Prostate gland (tissue), 2 donors: ENCODE measurements at places on chromosomes 16 and 17. TPM values are rescaled to one million over a fixed set of nuclear protein-coding genes. Genes with fewer than 3 reads are reported as not detected.

DNA sequence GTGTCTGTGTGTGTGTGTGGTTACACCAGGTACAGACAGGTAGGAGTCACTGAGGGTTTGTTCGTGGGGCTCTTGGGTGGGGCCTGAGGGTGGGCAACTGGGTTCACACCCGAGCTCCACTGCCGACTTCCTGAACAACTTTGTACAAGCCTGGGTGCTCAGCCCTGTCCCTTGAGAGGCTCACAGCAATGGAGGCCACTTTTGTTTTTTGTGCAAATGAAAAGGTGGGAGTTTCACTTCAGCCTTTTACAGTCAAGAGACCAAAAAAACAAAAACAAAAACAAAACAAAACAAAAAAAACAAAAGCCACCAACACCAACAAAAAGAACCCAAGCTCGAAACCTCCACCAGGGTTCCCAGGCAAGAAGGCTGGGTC lies 2.4 kb downstream of the RHBDF2 start:
- H3K4me3 ChIP-seq: no peak overlapping the region
- peaks cover 13% of the 10 kb centered on the region for H3K4me1 ChIP-seq
- H3K36me3 ChIP-seq: no peaks in the 10 kb centered on the region
- DNase-seq: no peak
- H3K27me3 ChIP-seq: no peaks in the 10 kb centered on the region
- peak overlapping the region; percentile 64 for H3K27ac ChIP-seq

DNA sequence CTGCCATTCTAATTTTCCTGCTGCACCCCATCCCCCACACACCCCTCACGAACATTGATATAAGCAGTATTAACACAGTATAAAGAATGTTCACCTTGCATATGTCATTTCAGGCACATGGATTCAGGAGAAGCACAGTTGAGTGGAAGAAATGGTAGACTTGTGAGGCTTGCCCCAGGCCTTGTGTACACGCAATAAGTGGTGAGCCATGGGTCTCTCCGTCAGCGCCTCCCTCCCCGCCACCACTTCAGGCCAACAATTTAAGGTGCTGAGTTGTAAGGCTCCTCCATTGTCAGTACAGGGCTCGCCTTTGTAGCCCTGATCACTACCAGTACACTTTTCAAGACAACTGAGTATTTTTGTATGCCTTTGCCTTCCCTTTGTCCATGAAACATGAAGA lies 12.2 kb upstream of the CLEC18C start:
- H3K27ac ChIP-seq: no peak overlapping the region
- H3K36me3 ChIP-seq: peaks cover 33% of the 10 kb centered on the region
- no peak for DNase-seq
- H3K27me3 ChIP-seq: no peaks in the 10 kb centered on the region
- H3K4me1 ChIP-seq: peaks cover 2% of the 10 kb centered on the region

- no peak overlapping the region for H3K27ac ChIP-seq
- H3K4me1 ChIP-seq: no peaks in the 10 kb centered on the region
- DNase-seq: no peak
- no peak overlapping the region for H3K4me3 ChIP-seq
- no peaks in the 10 kb centered on the region for H3K36me3 ChIP-seq
Observed at GRCh38 chr17:74006371-74006770, 197.1 kb upstream of the RPL38 start.

DNA sequence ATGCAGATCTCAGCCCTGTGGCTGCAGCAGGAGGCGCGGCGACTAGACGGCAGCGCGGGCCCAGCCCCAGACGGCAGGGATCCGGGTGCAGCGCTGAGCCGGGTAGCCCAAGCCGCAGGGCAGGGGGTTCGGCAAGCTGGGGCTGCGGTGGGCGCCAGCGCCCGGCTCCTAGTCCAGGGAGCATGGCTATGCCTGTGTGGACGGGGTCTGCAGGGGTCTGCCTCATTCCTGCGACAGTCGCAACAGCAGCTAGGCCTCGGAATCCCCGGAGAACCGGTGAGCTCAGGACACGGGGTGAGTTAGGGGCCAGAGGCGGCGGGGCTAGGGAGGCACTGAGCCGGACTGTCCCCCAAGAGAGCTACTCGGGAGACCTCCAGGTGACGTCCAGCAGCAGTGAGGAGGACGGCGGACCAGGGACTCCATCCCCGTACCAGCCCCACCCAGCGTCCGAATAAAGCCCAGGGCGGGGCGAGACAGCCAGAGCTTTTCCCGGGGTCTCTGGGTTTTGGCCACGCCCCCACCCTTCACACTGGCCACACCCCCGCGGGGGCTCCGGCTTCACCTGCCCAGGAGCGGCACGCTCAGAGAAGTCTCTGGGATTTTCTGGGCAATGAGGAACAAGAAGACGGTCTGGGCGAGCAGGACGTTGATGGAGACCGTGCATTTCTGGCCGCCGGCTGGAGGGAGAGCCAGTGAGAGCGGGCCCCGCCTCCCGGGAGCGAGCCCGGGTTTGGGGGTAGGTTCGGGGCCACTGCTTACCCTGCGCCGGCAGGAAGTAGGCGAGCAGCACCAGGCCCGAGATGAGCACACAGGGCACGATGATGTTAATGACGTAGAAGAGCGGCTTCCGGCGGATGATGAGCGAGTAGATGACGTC lies 1.1 kb downstream of the C17orf107 start:
- H3K27ac ChIP-seq: no peak overlapping the region
- peaks cover 3% of the 10 kb centered on the region for H3K36me3 ChIP-seq
- peak overlapping the region; percentile 45 for H3K4me3 ChIP-seq
- peaks cover 3% of the 10 kb centered on the region for H3K4me1 ChIP-seq
- DNase-seq: no peak
- H3K27me3 ChIP-seq: no peaks in the 10 kb centered on the region

DNA sequence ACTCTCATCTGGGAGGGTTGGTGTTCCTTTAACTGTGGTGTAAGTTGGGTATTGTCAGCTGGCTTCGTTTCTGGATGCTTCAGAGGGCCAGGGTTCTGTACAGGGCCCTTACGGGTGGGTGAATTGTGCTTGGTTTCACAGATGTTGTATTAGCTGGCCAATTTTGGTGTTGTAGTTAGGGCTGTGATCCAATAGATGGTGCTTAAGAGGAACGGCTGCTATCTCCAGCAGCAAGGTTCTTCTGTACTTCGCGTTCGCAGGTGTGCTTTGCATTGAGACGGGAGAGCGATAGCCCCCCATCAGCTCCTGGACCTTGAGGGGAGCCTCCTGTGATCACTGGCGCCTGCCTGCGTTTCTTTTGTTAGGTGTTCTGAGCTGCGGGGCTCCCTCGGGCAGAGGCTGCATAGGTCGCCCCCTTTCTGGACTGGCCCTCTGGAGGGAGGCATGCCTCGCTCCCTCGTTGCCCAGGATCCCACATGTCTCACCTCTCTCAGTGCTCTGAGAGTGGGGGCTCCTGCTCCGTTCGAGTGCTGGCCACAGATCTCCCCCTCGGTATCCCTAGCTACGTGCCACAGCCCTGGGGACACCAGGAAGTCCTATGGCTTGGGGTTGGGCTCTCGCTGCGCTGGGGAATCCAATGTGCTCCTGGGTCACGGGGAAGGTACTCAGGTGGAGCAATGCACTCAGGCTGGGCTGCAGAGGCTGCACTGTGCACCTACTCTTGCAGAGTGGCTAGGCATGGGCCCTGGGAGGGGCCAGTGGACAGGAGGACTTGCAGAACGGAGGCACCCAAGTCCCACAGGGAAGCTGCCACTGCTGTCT lies 837 bp upstream of the PRDM7 start:
- H3K4me1 ChIP-seq: no peaks in the 10 kb centered on the region
- H3K4me3 ChIP-seq: peak overlapping the region; percentile 19
- no peak for DNase-seq
- H3K27me3 ChIP-seq: no peaks in the 10 kb centered on the region

DNA sequence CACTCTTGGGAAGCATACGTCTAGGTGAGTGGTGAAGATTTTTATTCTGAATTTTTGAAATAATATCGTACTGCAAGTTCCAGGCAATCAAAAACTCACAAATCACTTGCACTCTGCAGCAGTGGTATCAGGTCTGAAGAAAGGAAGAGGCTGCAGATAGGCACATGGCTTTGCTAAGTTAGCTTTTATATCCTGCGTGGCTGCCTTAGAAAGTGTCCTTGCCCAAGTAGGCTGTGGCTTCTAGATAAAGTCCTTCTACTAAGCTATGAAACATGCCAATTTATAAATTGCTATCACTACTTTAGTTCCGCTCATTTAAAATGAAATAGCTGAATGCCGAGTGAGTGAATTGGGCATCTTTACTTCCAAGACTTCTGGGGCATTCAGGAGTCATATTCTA lies 17.9 kb downstream of the WWOX start:
- no peaks in the 10 kb centered on the region for H3K27me3 ChIP-seq
- no peak overlapping the region for H3K4me3 ChIP-seq
- DNase-seq: no peak
- H3K4me1 ChIP-seq: no peaks in the 10 kb centered on the region
- no peak overlapping the region for H3K27ac ChIP-seq
- H3K36me3 ChIP-seq: no peaks in the 10 kb centered on the region

DNA sequence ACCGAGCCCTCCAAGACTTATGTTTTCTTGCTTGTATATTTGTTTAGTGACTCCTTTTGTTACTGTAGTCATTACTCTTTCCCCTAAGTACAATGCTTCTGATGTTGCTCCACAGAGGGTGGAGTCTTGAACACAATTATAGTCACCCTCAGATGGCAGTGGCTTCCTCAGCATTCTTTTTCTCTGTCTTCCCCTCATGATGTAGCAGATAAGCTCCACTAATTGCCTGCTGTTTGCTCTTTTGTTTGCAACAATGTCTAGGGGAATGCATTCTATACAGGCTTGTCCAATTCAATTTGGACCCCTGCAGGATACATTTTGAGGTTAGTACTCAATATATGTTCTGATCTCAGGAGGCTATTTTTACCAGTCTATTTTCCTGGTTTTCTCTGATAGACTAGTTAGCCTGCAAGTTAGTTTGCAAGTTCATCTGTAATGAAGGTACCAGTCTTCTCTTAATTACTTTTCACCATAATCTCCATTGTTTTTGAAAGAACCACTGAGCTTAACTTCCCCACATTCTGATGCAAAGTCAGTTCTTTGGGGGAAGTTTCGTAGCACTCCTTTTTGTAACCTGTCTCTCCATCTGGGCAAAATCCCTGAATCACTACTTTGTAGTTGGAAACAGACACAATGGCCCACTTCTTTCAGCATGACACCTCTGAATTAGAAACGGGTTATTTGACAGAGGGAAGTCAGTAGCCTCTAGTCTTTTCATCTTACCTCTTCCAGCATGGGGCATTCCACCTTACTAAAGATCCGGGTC lies 1509.2 kb downstream of the CDH11 start:
- DNase-seq: no peak
- H3K4me1 ChIP-seq: no peaks in the 10 kb centered on the region
- no peak overlapping the region for H3K4me3 ChIP-seq
- no peaks in the 10 kb centered on the region for H3K27me3 ChIP-seq
- no peak overlapping the region for H3K27ac ChIP-seq

- peaks cover 6% of the 10 kb centered on the region for H3K4me1 ChIP-seq
- H3K4me3 ChIP-seq: peak overlapping the region; percentile 32
- no peaks in the 10 kb centered on the region for H3K36me3 ChIP-seq
- no peak overlapping the region for H3K27ac ChIP-seq
- no peak for DNase-seq
Observed at GRCh38 chr16:58464047-58464915, 35.7 kb upstream of the NDRG4 start.

- H3K27me3 ChIP-seq: no peaks in the 10 kb centered on the region
- no peaks in the 10 kb centered on the region for H3K36me3 ChIP-seq
- no peak for DNase-seq
- H3K27ac ChIP-seq: no peak overlapping the region
Observed at GRCh38 chr17:75891022-75891604, 5.6 kb downstream of the TRIM65 start.

- H3K27me3 ChIP-seq: no peaks in the 10 kb centered on the region
- no peaks in the 10 kb centered on the region for H3K36me3 ChIP-seq
- H3K4me3 ChIP-seq: no peak overlapping the region
- no peaks in the 10 kb centered on the region for H3K4me1 ChIP-seq
- DNase-seq: peak; percentile 53
Observed at GRCh38 chr17:37570527-37571093, 38.6 kb downstream of the SYNRG start.

ERI2 gene
- total RNA-seq: 35.2 TPM

MAF gene
- 91.4 TPM for total RNA-seq

RPS15A gene
- total RNA-seq: 2,411 TPM

NOTUM gene
- total RNA-seq: 8.3 TPM

RNF43 gene
- total RNA-seq: 31.9 TPM
